ENCODE measurements at places on chromosomes 7 and 10. TPM values are rescaled to one million over a fixed set of nuclear protein-coding genes. Genes with fewer than 3 reads are reported as not detected.

The ODAD2 gene
- polyA plus RNA-seq: 0.84 TPM

The TCF7L2 gene
- 55.8 TPM for polyA plus RNA-seq

The LIPN gene
- not detected for polyA plus RNA-seq

The TEX36 gene
- not detected for polyA plus RNA-seq

The IRF5 gene
- polyA plus RNA-seq: 3.1 TPM

The STARD3NL gene
- 28.3 TPM for polyA plus RNA-seq

The ABCA13 gene
- 0.10 TPM for polyA plus RNA-seq

The DNAJB12 gene
- polyA plus RNA-seq: 24.3 TPM

The RABGEF1 gene
- polyA plus RNA-seq: 21.9 TPM

The C10orf67 gene
- polyA plus RNA-seq: not detected

The SFTPA1 gene
- not detected for polyA plus RNA-seq

The SUN3 gene
- not detected for polyA plus RNA-seq

The ZNF804B gene
- polyA plus RNA-seq: not detected

The AS3MT gene
- 7.3 TPM for polyA plus RNA-seq

The BUD23 gene
- polyA plus RNA-seq: 79.8 TPM

The NUDT13 gene
- 4.4 TPM for polyA plus RNA-seq

The HYAL4 gene
- polyA plus RNA-seq: not detected

The SPOCK2 gene
- 3.6 TPM for polyA plus RNA-seq

The MMP21 gene
- polyA plus RNA-seq: 0.27 TPM

The TRPV5 gene
- polyA plus RNA-seq: 0.09 TPM

The HTR7 gene
- 0.36 TPM for polyA plus RNA-seq

The PIP gene
- not detected for polyA plus RNA-seq

The GRM3 gene
- 0.14 TPM for polyA plus RNA-seq

The FAM25G gene
- not detected for polyA plus RNA-seq

The DRGX gene
- not detected for polyA plus RNA-seq

The NPSR1 gene
- 0.14 TPM for polyA plus RNA-seq

The CNNM1 gene
- polyA plus RNA-seq: not detected

The CDK1 gene
- polyA plus RNA-seq: 27.5 TPM

The GDI2 gene
- 212 TPM for polyA plus RNA-seq

The TBX20 gene
- polyA plus RNA-seq: not detected

The TFR2 gene
- polyA plus RNA-seq: 1.3 TPM

The SEMA3A gene
- polyA plus RNA-seq: 24.0 TPM

The WDR91 gene
- polyA plus RNA-seq: 11.1 TPM

The GPR22 gene
- not detected for polyA plus RNA-seq

The KCNMA1 gene
- polyA plus RNA-seq: 15.2 TPM

The TRIM4 gene
- 17.5 TPM for polyA plus RNA-seq

The LAMTOR4 gene
- polyA plus RNA-seq: 59.5 TPM

The GIMAP7 gene
- 9.0 TPM for polyA plus RNA-seq

The AP1S1 gene
- polyA plus RNA-seq: 20.5 TPM

The ANKRD30A gene
- polyA plus RNA-seq: not detected

The FKBP6 gene
- polyA plus RNA-seq: 0.12 TPM

The SLC26A5 gene
- 0.14 TPM for polyA plus RNA-seq

The OAT gene
- polyA plus RNA-seq: 50.8 TPM

The CRYGN gene
- 0.22 TPM for polyA plus RNA-seq

The FZD1 gene
- 11.8 TPM for polyA plus RNA-seq

The ABCB4 gene
- polyA plus RNA-seq: 0.39 TPM

The CD36 gene
- 396 TPM for polyA plus RNA-seq

The NKX6-2 gene
- 3.5 TPM for polyA plus RNA-seq

The LRMDA gene
- 6.6 TPM for polyA plus RNA-seq

The CPXM2 gene
- 0.97 TPM for polyA plus RNA-seq

The IKZF1 gene
- 3.2 TPM for polyA plus RNA-seq

The OR2A5 gene
- not detected for polyA plus RNA-seq
